ENCODE measurements at places on chromosomes 7 and 10.

GRCh38 chr10:69439813-69440506 is 11.3 kb upstream of the TSPAN15 start:
- DNase-seq = no peak

DNA sequence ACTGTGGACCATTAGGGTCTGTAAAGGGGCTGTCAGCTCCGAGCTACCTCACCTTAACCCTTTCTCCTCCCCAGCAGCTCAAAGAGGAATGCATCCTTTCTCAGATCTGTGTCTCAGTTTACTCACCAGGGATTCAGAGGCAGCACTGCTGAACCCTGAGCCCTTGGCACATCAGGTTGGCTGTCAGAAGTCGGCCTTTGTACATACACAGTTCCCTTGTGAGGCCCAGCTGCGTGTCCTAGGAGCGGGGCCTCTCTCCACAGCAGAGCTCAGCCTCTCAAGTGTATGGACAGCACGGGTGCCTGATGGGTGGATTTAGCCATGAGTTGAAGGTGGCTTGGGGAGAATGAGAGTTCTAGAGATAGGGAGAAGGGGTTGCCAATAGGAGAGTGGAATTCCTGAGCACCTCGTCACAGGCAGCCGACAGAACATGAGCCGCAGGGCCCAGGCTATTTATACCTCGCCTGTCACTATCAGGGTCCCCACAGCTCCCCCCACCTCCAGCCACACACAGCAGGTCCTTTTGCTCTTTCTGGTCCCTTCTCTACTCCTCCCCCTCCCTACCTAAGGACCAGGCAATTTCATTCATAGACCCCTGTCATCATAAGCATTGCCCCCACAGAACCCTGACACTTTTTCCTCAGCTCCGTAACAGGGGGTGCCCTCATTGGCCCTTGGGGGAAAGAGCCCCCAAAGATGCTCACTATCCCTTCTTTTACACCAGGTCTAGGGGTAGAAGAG is 2.1 kb upstream of the FLNC start:
- DNase-seq = no peak

DNA sequence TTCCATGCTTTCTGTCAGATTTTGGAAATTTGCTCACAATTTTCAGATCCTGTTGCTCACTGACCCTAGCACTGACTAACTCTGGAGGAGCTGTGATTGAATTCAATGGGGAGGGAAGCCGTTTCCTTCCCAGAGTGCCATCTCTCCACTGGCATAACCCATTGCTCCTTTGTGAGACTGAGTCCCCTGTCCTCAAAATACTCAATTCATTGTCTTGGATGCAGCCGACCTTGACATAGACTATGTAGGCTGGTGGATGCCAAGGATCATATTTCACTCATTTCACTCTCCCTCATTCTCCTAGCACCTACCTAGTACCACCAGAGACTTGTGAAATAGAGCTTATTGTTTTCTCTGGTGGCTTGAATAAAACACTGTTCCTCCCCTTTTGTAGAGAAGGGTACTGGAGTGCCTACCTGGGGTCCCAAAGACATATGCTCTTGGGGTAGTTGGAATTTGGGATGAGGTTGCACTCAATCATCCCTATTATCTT is 511.3 kb upstream of the ZMIZ1 start:
- no peak for DNase-seq

DNA sequence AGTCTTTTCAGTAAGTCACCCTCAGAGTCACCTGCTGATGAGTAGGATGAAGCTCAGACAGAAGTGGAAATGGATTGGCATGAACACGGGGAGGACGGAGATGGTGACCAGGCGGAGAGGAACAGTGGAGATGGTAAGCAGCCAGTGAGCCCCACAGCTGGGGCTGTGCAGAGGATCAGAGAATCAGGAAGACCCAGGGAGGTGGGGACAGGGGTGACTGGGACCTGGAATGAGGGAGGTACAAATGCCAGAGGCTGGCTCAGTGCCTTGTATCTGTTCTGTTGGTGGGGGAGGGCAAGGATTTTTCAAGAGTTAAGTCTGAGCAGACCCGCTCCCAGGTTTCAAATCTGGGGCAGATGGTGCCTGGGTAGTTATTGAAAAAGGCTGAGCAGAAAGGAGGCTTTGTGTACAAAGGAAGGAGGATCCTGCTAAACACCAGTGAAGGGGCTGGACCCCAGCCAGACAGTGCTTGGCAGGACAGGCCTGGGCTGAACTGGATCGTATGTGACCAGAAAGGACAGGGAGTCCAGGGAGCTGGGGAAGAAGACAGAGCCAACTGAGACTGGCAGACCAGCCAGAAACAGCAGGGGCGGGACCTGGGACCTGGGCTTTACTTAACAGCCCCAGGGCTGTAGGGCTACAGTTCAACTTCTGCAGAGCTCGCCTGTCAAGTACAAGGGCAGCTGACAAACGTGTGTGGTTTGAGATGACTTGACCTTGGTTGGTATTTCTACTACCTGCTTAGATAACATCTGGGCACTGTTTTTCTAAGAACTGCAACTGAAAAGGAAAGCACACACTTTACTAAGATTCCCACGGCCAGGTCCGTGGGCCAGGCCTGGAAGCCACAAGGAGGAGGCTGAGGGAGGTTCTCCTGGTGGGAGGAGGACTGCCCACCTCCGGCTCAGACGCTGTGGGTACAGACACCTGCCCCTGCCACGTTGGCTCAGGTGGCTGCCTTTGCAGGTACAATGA is 13.2 kb upstream of the FRMPD2 start:
- DNase-seq = no peak

DNA sequence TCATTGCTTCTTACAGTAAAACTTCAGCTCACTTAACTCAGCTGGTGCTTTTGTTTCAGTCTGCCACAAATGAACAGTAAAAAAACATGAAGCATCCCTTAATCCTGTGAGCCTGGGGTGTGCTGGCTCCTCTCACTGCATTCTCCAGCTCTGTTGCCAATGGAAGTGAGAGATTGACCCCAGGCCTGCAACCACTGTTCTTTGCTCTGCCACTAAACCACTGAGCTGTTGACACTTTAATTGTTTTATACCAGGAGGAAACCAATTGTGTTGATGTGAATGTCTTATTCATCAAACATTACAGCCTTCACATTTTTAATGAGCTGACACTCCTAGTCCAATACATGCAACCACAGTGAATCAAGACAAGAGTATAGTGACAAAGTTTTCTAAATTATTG is 69.4 kb upstream of the FZD1 start:
- no peak for DNase-seq
